ENCODE measurements at places on chromosomes 1 and 21. TPM values are rescaled to one million over a fixed set of nuclear protein-coding genes. Genes with fewer than 3 reads are reported as not detected.

The PLA2G2D gene
- not detected for total RNA-seq

The DIPK1A gene
- 6.0 TPM for total RNA-seq

GRCh38 chr1:227748496-227749182 lies 13.4 kb downstream of the SNAP47 start:
- no peaks in the 10 kb centered on the region for H3K27me3 ChIP-seq
- H3K27ac ChIP-seq, result peak overlapping the region; percentile 90
- H3K4me3 ChIP-seq, result no peak overlapping the region

- DNase-seq, result no peak
- no peaks in the 10 kb centered on the region for H3K4me1 ChIP-seq
- peaks cover 15% of the 10 kb centered on the region for H3K27me3 ChIP-seq
- no peaks in the 10 kb centered on the region for H3K36me3 ChIP-seq
- H3K27ac ChIP-seq, result no peak overlapping the region
- no peak overlapping the region for H3K4me3 ChIP-seq
Observed at GRCh38 chr1:229370601-229371021, 27.8 kb upstream of the CCSAP start.

DNA sequence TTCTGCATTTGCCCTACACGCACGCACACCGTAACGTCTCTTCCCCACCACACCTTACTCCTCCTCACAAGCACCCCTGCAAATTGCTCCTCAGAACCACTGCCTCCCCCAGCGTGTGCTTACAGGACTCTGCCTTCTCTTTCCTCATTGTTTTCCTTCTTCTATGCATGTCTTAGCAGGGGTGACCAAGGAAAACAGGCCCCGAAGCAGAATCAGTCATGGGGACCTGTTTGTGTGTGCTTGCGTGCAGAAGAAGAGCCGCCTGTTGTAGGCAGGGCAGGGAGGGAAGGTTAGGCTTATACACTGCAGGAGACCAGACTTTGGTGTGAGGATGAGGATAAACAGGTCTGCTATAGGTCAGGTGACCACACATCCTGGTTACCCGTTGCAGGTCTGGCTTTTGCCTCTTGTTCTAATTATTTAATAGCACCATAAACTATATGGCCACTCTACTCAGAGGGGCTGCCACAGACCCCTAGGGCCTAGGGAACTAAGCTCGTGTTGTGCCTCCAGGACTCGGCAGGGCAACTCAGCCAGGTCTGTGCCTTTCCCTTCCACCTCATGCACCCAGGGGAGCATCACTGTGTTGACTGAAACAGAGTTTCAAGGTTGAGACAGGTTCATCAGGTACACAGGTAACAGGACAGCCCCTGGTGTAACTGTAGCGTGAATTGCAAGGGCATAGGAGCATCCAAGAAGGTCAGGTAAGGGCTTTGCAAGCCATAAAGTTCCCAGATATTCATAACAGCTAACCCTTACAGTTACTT lies 60.8 kb upstream of the EPS8L3 start:
- no peaks in the 10 kb centered on the region for H3K4me1 ChIP-seq
- H3K4me3 ChIP-seq, result no peak overlapping the region
- H3K27ac ChIP-seq, result peak overlapping the region; percentile 55
- H3K36me3 ChIP-seq, result no peaks in the 10 kb centered on the region
- H3K27me3 ChIP-seq, result no peaks in the 10 kb centered on the region
- DNase-seq, result no peak

The RCAN3 gene
- 8.8 TPM for total RNA-seq

GRCh38 chr1:78254517-78254916 lies 208.8 kb downstream of the GIPC2 start:
- H3K36me3 ChIP-seq, result no peaks in the 10 kb centered on the region
- H3K4me3 ChIP-seq, result no peak overlapping the region
- H3K27ac ChIP-seq, result no peak overlapping the region

The PCP4L1 gene
- not detected for total RNA-seq

The LCA5L gene
- not detected for total RNA-seq

The TTLL10 gene
- 0.48 TPM for total RNA-seq

GRCh38 chr1:216034506-216034905 lies 388.7 kb downstream of the USH2A start:
- no peaks in the 10 kb centered on the region for H3K27me3 ChIP-seq
- H3K4me3 ChIP-seq, result no peak overlapping the region
- H3K36me3 ChIP-seq, result no peaks in the 10 kb centered on the region

The TRIM67 gene
- total RNA-seq, result 0.16 TPM

- H3K4me3 ChIP-seq, result no peak overlapping the region
- H3K4me1 ChIP-seq, result no peaks in the 10 kb centered on the region
- no peaks in the 10 kb centered on the region for H3K27me3 ChIP-seq
- H3K36me3 ChIP-seq, result no peaks in the 10 kb centered on the region
Observed at GRCh38 chr1:31335007-31335406, 37.9 kb downstream of the FABP3 start.

DNA sequence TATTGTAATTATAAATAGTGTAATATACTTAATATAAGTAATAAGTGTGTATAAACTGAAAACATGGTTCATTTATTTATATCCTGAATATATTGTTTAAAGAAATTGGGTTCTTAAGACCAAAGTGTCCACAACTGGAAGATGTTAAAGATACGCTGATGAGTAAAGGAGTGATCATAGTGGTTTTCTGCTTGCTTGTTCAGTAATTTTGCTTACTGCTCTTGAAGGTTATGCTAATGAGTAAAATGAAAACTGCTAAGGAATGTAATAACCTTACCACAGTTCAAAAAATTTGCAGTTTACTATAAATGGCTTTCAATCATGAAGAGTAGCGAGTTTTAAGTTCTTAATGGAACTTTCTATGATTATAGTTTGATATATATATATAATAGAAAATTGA lies 22.0 kb downstream of the DONSON start:
- no peaks in the 10 kb centered on the region for H3K4me1 ChIP-seq
- no peaks in the 10 kb centered on the region for H3K27me3 ChIP-seq

DNA sequence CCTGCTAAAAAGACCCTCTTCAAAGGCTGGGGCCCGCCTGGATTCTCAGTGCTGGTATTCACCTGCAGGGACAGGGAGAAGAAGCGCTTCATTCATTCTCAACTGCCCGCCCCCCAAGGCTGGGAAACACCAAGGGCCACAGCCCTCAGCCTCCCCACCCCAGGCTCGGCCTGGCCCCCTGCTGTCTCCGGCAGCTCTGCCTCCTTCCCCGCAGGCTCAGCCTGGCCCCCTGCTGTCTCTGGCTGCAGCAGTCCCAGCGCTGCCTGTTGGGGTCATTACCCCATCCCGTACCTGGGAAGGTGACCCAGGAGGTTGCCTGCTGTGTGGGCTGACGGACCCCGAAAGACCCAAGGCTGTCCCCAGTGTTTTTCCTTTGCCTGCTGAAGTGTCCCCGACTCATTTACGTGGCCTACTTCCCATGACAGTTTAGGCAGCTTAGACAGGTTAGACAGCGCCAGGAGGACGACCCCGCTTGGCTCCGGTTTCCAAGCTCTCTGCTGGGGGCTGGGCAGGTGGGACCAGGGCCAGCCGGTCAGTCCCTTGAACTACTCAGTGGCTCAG lies 22.9 kb upstream of the CLSTN1 start:
- no peak overlapping the region for H3K4me3 ChIP-seq
- peaks cover 27% of the 10 kb centered on the region for H3K4me1 ChIP-seq
- DNase-seq, result no peak
- no peak overlapping the region for H3K27ac ChIP-seq

The BNIPL gene
- not detected for total RNA-seq

DNA sequence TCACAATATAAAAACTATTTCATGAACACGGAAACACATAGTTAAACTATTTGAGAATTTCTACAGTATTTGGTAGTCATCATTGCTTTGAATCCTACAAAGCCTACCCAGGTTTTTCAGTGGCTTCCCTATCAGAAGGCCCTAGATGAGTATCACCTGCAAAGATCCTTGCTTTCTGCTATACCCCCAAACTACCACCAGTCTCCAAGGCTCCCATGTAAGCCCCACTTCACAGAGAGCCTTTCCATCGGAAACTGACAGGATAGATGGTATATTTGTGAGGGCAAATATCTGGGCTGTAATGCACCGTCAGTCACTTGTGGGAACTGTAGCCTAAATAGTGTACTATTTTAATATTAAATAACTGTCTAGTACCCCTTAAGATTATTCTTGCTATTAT lies 674.3 kb downstream of the BRINP3 start:
- H3K4me1 ChIP-seq, result no peaks in the 10 kb centered on the region
- no peak overlapping the region for H3K4me3 ChIP-seq
- H3K36me3 ChIP-seq, result no peaks in the 10 kb centered on the region
- no peak for DNase-seq
- no peaks in the 10 kb centered on the region for H3K27me3 ChIP-seq

DNA sequence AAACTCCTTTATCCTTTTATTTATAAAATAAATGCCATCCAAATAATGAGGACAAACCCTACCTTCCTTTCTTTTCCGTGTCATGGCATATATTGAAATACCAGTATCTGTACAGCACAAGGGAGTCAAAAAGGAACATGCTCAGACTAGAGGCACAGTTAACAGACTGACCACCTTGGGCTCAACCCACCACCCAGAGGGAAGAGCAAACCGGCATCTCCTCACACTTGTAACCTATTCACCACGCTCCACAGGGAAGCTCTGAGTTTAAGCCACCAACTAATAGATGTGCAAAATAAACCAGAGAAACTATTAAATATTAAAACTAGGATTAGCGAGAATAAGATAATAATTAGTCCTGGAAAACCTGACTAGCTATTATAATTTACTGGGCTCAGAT lies 112.7 kb downstream of the SIPA1L2 start:
- H3K4me1 ChIP-seq, result peaks cover 13% of the 10 kb centered on the region
- no peak for DNase-seq
- H3K27me3 ChIP-seq, result no peaks in the 10 kb centered on the region
- H3K27ac ChIP-seq, result no peak overlapping the region

DNA sequence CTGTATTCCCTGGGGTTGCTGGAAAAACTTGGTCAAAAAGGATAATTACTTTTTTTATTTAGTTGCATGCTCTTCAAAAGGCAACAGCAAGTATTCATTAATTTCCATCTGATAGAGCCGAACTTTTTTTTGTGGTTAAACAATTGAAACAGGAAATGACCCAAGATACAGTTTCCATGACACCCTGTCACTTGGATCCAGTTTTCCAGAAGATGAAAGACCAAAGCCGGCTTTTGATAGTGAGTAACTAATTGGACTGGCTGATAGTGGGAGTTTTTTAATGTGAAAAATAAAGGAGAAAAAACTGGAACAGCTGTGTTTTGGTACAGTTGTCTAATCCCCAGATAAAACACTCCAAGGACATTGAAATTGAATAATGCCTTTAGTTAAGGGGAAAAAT lies 33.0 kb downstream of the CACHD1 start:
- peaks cover 3% of the 10 kb centered on the region for H3K4me1 ChIP-seq
- H3K27ac ChIP-seq, result no peak overlapping the region
- no peak for DNase-seq
- H3K27me3 ChIP-seq, result no peaks in the 10 kb centered on the region

DNA sequence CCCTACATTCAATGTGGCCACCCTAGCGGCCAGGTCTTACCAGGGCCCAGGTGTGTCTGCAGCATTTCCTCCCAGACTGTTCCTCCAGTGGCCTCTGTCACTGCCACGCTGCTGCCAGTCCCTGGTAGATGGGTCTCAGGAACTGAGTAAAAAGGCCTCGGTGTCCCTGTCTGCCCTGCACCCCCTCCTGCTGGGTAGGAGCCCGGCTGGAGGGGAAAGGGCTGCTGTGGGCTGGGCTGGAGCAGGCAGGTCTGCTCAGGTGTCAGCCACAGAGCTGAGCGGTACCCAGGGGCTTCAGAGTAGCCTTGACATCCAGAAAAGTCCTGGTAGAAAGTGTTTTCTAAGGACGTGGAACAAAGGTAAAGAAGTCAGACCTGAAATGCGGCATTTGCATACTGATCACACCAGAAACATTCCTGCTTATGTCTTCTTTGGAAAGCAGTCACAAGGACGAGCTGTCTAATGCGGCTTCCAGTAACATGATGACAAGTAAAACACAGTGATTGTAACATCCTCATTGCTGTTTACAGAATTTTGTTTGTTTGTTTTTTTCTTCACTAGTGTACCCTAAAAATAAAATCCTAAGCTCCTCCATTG lies 32.6 kb downstream of the SEC16B start:
- no peak overlapping the region for H3K27ac ChIP-seq

DNA sequence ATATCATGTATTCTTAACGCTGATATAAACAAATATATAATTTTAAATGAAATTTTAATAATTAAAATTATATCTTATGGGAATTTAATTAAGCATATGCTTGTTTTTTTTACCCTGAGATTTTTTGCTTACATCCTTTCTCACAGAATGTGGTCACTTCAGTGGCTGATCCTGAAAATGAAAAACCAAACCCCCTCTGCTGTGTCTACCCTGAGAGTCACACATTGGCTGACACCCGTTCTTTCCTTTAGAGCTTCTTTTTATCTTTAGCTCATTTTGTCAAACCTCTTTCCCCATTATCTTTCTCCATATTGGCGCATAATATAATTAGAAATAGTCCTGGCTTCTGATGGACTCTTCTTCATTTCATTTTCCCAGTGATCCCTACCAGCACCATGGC lies 10.8 kb upstream of the CACYBP start:
- no peak for DNase-seq
- H3K4me1 ChIP-seq, result peaks cover 4% of the 10 kb centered on the region
- no peak overlapping the region for H3K27ac ChIP-seq
- H3K4me3 ChIP-seq, result no peak overlapping the region
- peaks cover 5% of the 10 kb centered on the region for H3K36me3 ChIP-seq

The FAM177B gene
- total RNA-seq, result not detected

The CRNN gene
- total RNA-seq, result not detected

GRCh38 chr21:30408782-30409494 lies 13.1 kb downstream of the KRTAP13-1 start:
- no peak overlapping the region for H3K27ac ChIP-seq
- DNase-seq, result peak; percentile 54
- H3K4me1 ChIP-seq, result no peaks in the 10 kb centered on the region

DNA sequence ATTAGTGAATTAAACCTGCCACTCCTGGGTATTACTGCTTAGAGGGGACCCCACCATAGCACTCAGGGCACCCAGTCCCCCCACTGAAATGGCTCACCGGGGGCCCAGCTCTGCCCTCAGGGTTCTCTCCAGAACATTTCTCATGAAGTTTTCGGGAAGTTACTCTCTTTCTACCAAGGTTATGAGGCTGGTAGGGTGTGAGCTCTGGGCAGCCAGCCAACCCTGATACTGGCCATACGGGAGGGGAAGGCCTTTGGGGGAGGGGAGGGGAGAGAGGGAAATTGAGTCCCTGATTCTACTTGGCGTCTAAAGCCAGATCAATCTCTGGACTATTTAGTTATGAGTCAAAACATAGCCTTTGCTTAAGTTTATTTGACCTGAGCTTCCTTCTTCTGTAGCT lies 12.9 kb upstream of the PDE9A start:
- H3K4me1 ChIP-seq, result peaks cover 17% of the 10 kb centered on the region
- peak; percentile 86 for DNase-seq
- H3K27ac ChIP-seq, result peak overlapping the region; percentile 43
- no peaks in the 10 kb centered on the region for H3K36me3 ChIP-seq

GRCh38 chr21:40905251-40905650 lies 58.3 kb upstream of the DSCAM start:
- no peak overlapping the region for H3K4me3 ChIP-seq
- DNase-seq, result no peak
- no peaks in the 10 kb centered on the region for H3K27me3 ChIP-seq
- H3K27ac ChIP-seq, result no peak overlapping the region
- H3K36me3 ChIP-seq, result no peaks in the 10 kb centered on the region
